ENCODE measurements at places on chromosomes 7 and 10.

DNA sequence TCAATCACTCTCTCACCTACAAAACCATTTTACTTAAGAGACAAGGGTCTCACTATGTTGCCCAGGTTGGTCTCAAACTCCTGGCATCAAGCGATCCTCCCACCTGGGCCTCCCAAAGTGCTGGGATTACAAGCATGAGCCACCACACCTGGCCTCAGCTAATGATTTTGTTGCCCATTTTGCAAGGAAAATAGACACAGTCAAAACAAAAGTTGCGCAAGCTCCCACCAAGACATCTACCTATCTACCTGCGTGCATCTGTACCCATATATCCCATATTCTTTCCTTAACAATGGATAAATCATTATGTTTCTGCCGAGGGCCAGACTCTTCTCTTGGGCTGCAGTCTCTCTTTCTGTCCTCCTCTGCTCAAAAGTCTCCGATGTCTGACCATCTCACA lies 67.3 kb downstream of the APBB1IP start:
- no peak for DNase-seq

DNA sequence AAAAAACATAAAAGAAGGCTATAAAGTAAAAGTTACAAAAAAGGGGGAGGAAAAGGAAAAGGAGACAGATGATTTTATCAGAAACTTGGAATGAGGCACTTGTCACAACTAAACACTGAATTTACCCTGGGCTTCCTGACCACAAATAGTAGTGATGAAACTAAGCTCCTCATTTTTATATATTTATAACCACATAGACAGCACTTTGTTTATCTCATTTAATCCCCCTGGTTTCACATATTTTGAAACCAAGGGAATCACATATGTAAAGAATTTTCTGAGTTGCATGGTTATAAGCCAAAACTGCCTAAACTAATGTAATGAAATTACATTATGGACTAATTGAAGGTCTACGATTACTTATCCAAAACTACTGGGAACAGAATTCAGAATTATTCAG lies 39.6 kb upstream of the MET start:
- DNase-seq: no peak

DNA sequence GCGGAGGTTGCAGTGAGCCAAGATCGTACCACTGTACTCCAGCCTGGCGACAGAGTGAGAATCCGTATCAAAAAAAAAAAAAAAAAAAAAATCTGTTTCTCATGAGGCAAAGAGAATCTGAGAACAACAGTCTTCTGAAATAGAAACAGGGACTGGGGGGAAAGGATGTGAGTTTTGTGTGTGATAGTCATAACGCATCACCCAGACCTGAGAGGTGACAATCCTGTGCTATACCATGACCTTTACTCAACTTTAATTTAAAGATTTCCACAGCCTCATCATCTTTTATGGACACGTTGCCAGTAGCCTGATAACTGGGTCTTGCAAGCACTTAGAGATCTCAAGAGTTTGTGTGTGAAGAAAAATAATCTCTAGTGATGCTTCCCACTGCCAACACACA lies 2.3 kb downstream of the ATXN7L1 start:
- DNase-seq: no peak

DNA sequence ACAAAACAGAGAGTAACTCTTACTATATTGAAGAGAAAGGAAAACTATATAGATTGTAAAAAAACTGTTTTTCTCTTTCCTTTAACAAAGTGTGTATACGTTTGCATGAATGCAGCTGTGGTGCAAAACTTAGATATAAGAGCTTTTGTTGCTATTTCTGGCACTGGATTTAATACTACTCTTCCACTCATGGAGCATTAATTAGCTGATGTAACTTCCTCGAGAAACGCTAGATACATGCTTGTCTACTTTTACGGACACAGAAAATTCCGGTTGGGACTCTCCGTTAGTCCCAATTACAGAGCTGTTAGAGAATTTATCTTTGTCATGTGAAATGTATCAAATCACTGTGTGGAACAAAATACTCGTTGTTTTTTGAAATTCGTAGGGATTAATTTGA lies 135.5 kb downstream of the ZNF22 start:
- no peak for DNase-seq

All from foreskin melanocyte (primary cell).